Naive thymus-derived CD4-positive, alpha-beta T cell (primary cell): ENCODE measurements at places on chromosomes 12 and 14. TPM values are rescaled to one million over a fixed set of nuclear protein-coding genes. Genes with fewer than 3 reads are reported as not detected.
A peak's percentile ranks its signal among the peaks of the same experiment; 100 is the strongest.

DNA sequence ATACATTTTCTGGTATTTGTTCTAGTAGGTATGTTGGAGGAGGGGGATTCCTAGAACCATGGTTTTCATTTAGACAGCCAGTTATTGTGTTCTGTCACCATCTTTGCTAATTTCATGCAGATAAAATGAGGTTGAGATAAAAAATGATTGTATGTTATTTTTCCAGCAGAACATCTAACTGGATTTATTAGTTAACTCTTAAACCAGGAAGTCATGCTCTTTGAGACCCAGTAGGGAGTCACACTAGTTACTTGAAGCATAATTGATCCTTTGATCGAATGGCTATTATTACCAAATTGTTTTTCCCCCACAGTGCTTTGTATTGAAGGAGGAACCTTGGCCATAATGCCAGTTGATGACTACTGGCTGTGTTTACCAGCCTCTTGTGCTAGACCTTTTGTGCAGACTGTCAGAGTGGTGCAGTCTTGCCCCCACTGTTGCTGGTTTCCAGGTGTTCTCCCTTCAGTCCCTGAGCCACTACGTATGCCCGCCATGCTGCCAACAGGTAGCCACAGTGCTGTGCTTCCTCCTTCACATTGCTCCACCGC lies 6.0 kb downstream of the EID3 start:
- H3K4me1 ChIP-seq, result no peaks in the 10 kb centered on the region
- H3K36me3 ChIP-seq, result peaks cover 18% of the 10 kb centered on the region
- no peak for DNase-seq
- no peaks in the 10 kb centered on the region for H3K27me3 ChIP-seq
- H3K4me3 ChIP-seq, result no peak overlapping the region
- H3K27ac ChIP-seq, result no peak overlapping the region

DNA sequence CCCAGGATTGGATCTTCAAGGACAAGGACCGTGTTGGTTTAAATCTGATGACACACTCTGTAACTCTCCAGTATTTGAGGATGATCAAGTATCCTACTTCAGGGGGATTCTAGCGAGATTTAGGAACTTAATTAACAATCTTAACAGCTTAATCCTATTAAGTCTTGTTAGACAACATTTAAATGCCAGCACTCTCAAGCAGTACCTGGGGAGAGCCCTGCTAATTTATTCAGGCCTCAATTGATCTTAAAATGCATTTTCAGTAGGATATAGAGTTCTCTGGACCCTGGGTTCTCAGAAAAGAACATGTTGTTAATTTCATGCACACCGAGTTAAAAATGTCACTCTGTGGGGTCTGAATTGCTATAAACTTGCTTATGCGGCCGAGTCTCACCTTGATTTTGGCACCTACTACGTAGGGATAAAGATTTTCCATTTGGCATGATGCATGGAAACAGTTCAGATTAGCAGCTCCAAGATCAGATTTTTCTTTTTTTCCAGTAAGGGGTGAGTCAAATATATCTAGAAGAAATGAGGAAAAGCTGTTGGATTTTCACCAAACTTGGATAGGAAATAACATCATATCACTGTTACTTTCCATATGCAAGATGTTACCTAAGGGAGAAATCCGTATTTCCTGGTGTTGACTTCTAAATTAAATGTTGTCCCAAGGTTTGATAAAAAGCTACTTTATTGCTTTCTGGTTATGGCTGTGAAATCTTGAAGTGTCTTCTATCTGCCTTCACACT lies 76.1 kb downstream of the SLC24A4 start:
- H3K36me3 ChIP-seq, result no peaks in the 10 kb centered on the region
- no peak overlapping the region for H3K27ac ChIP-seq
- DNase-seq, result no peak
- no peaks in the 10 kb centered on the region for H3K4me1 ChIP-seq
- H3K4me3 ChIP-seq, result no peak overlapping the region

GRCh38 chr12:111482462-111482861 lies 76.7 kb downstream of the SH2B3 start:
- peaks cover 14% of the 10 kb centered on the region for H3K36me3 ChIP-seq
- peak; percentile 4 for DNase-seq
- H3K4me1 ChIP-seq, result no peaks in the 10 kb centered on the region
- H3K27ac ChIP-seq, result no peak overlapping the region

- H3K27ac ChIP-seq, result no peak overlapping the region
- no peaks in the 10 kb centered on the region for H3K36me3 ChIP-seq
- no peak for DNase-seq
- H3K4me1 ChIP-seq, result no peaks in the 10 kb centered on the region
- H3K27me3 ChIP-seq, result no peaks in the 10 kb centered on the region
These were observed 601 bp downstream of the MDGA2 start for GRCh38 chr14:47674543-47675465.

DNA sequence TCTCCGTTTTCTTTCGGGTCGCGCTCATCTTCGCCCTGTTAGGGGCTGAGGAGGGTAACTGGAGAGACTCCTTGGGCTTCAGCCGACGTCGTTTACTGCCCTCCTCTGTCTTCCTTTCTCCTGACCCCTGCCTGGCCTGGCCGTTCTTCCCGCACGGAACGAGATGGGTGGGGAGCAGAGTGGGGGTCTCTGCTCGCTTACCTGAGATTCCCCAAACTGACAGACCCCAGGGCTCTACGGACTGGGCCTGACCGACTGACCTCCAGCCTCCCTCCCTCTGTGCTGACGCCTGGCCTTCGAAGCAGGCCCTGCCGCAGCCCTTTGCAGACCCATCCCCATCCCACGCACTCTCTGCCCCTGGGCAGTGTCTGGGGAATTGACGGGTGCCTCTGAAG lies 439 bp downstream of the GOLGA5 start:
- H3K27me3 ChIP-seq, result no peaks in the 10 kb centered on the region
- H3K4me1 ChIP-seq, result peaks cover 20% of the 10 kb centered on the region

DNA sequence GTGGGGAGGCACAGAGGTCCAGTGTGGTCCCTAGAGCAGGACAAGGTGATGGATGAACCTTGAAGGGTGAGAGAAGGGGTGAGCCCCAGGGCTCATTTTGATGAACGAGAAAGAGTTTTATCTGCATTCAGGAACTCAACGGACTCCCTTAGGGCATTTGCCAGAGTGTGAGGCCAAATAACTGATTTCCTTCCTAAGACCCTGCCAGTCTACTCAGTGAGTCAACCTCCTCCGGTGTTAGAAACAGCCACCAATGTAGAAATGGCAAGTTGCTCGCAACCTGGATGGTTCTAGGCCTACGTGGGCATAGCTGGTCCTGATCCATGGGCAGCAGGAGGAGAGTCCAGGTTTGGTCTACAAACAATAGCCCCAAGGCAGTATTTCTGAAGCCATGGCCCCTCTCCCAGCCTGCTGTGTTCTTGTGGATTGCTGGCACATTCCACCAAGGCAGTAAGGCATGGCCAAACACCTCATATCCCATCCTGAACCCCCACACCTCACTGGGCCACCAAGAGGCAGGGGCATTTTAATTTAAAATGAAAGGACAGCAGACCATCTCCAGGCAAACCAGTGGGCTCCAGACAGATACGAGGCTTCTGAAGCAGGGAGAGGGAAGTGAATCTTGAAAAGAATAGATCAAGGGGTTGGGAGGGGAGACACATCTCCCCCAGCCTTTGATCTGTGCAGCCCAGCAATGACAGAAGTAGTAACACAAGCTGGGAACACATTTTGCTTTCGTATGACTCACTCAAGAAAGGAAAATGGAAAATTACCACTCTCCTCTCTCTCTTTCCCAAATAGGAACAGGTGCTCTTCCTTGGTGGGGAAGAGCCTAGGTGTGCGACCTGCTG lies 25.4 kb upstream of the TESC start:
- H3K27me3 ChIP-seq, result no peaks in the 10 kb centered on the region
- no peak overlapping the region for H3K27ac ChIP-seq
- H3K4me3 ChIP-seq, result no peak overlapping the region
- H3K36me3 ChIP-seq, result no peaks in the 10 kb centered on the region

- H3K4me3 ChIP-seq, result no peak overlapping the region
- DNase-seq, result no peak
- no peaks in the 10 kb centered on the region for H3K36me3 ChIP-seq
- H3K27ac ChIP-seq, result no peak overlapping the region
These were observed 381.2 kb downstream of the BCL11B start for GRCh38 chr14:98890556-98891340.

GRCh38 chr14:92387578-92387977 lies 64.6 kb downstream of the SLC24A4 start:
- no peaks in the 10 kb centered on the region for H3K4me1 ChIP-seq
- H3K27ac ChIP-seq, result no peak overlapping the region
- no peaks in the 10 kb centered on the region for H3K36me3 ChIP-seq
- no peak overlapping the region for H3K4me3 ChIP-seq

DNA sequence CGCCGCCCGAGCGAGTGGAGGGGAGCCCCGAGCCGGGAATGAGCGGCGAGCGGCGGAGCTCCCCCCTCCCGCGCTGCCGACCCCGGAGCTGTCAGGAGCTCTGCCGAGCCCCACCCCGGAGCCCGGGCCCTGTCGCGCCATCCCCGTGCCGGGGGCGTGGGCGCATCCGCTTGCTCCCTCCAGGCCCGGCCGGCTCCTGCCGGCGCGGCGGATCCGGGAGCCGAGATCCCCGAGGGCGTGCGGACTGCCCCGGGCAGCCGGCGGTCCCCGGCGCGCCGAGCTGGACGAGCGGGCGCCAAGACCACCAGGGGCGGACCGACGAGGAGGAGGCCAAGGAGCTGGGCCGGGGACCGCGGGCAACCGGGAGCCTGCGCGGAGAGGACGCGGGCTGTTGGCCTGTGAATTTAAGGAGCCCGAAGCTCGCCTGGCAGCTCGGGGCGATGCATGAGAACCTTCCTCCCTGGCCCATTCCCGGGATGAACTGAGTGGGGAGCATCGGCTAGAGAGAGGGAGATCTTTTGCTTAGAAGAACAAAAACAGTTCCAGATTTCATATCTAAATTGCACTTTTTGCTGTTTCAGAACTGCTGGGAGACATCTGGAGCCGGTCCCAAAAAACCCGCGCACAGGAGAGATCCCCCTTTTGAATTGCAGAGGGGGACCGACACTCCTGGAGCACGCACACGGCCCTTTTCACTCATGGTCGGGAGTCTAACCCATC lies 2.0 kb downstream of the PTHLH start:
- H3K4me1 ChIP-seq, result peaks cover 3% of the 10 kb centered on the region
- no peak overlapping the region for H3K4me3 ChIP-seq
- H3K27me3 ChIP-seq, result peaks cover 5% of the 10 kb centered on the region
- no peak overlapping the region for H3K27ac ChIP-seq
- H3K36me3 ChIP-seq, result no peaks in the 10 kb centered on the region

DNA sequence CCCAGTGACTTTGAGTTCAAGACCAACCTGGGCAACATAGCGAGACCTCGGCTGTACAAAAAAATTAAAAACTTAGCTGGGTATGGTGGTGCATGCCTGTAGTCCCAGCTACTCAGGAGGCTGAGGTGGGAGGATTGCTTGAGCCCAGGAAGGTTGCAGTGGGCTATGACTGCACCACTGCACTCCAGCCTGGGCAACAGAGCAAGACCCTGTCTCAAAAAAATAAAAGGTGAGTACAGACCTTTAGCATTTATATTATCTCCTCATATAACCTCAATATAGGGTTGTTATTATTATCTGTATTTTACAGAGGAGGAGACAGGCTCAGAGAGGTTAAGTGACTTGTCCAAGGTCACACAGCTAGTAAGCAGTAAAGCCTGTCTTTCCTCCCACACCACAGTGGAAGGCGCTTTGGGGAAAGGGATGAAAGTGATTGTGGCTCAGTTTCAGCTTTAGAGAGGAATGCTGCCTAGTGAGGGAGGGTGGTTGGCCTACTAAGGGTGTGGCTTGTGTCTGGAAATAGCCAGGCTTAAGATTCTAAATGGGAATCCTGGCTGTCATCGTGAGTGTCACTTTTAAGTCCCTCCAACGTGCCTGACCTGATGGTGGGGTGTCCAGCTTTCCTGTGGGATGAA lies 7.2 kb downstream of the TPCN1 start:
- H3K36me3 ChIP-seq, result peaks cover 13% of the 10 kb centered on the region
- H3K4me1 ChIP-seq, result peaks cover 7% of the 10 kb centered on the region
- no peak for DNase-seq
- H3K4me3 ChIP-seq, result no peak overlapping the region

- peak; percentile 93 for DNase-seq
- H3K27me3 ChIP-seq, result no peaks in the 10 kb centered on the region
- peak overlapping the region; percentile 48 for H3K4me3 ChIP-seq
- no peaks in the 10 kb centered on the region for H3K36me3 ChIP-seq
These were observed 29.2 kb upstream of the FOS start for GRCh38 chr14:75249251-75249957.

DNA sequence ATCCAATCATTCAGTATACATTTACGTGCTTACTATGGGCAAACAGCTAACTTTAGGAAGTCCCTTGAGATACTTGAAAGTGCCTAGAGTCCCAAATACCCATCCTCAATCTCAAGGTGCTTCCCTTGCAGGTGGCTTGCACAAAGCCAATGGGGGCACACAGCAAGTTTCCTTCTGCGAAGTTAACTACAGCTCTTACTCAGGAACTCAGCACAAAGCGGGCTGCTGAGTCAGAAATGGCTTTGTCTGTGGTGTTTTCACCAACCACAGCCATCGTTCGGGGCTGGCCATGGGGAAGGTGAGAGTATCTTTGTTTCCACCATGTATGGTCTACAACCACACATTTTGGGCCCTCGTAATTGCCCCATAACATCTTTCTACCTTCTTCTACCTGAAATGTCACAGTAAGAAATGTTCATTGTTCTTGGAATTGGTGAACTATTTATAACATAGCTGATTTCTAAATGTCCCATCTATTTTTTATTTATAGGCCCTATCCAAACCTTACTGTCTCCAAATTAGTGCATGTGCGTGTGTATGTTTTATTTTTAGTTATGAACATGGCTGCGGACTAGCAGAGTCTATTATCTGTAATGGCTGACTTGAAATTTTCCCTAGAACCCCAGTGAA lies 13.9 kb downstream of the MFAP5 start:
- H3K27me3 ChIP-seq, result no peaks in the 10 kb centered on the region
- H3K27ac ChIP-seq, result no peak overlapping the region
- no peak overlapping the region for H3K4me3 ChIP-seq
- DNase-seq, result no peak

- no peak overlapping the region for H3K4me3 ChIP-seq
- H3K27me3 ChIP-seq, result no peaks in the 10 kb centered on the region
- H3K36me3 ChIP-seq, result peaks cover 18% of the 10 kb centered on the region
- peaks cover 48% of the 10 kb centered on the region for H3K4me1 ChIP-seq
- DNase-seq, result no peak
These were observed 2.8 kb downstream of the PHB2 start for GRCh38 chr12:6967651-6968100.

DNA sequence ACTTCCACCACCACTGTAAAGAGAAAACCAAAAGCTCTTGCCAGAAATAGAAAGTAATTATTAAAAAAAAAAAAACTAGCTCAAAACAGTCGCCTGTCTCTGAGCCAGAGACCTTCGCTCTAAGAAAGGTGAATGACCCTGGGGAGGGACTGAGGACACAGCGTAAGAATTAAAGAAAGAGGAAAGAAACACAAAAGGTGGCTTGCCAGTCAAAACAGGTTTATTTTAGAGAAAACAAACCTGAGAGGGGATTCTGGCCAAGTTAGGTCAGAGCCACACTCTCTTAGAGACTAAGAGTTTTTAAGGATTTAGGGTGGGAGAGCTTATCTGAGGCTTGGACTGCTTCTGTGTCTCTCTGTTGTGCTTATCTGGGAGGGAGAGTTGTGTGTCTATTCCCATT lies 66.0 kb downstream of the DNAH10 start:
- H3K4me3 ChIP-seq, result no peak overlapping the region
- H3K27ac ChIP-seq, result no peak overlapping the region
- no peak for DNase-seq
- H3K4me1 ChIP-seq, result no peaks in the 10 kb centered on the region

GRCh38 chr14:90062127-90062794 lies 467 bp downstream of the KCNK13 start:
- no peaks in the 10 kb centered on the region for H3K36me3 ChIP-seq
- no peak overlapping the region for H3K27ac ChIP-seq
- H3K4me1 ChIP-seq, result peaks cover 12% of the 10 kb centered on the region
- H3K4me3 ChIP-seq, result no peak overlapping the region
- DNase-seq, result no peak

Gene RPGRIP1
- not detected for total RNA-seq

Gene RTL1
- not detected in 2 replicates for total RNA-seq

Gene CEP170B
- 4.0 and 4.9 TPM in 2 replicates for total RNA-seq

Gene ZNF140
- 29.4 TPM for total RNA-seq

Gene RERG
- not detected in 2 replicates for total RNA-seq

Gene IGF1
- 1.5 TPM for total RNA-seq

Gene PRH2
- 0.51 TPM in 1 of 2 replicates, not detected in the other for total RNA-seq

Gene MOK
- 1.4 TPM for total RNA-seq
